ENCODE measurements at places on chromosomes 3 and 15.

DNA sequence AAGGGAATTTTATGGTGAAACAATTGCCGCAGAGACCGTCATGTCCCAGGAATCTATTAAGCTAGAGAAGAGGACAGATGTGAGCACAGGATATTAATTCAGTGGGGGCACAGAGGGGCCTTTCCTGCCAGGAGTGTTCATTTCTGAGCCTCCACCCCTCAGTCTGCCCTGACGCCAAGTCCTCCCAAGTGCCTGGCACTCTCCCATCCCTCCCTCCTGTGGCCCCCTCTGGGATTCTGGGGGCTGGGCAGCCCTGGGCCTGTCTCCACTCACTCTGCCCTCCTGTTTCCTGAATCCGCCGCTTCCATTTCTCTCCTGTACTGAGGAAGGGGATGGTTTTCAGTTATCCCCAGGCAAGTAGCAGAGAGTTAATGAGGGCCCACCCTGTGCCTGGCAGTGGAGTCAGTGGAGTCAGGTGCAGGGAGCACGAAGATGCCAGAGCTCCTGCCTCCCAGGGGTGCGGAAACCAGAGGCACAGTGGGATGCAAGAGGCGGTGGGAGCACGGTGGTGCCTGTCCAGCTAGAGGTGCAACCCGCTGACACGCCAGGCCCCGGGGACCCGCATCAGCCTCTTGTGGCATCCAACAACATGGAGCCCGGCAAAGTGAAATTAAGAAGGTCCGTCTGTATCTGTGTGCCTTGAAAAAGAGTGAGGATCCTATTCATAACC is 212.5 kb downstream of the XXYLT1 start:
- DNase-seq, result no peak

DNA sequence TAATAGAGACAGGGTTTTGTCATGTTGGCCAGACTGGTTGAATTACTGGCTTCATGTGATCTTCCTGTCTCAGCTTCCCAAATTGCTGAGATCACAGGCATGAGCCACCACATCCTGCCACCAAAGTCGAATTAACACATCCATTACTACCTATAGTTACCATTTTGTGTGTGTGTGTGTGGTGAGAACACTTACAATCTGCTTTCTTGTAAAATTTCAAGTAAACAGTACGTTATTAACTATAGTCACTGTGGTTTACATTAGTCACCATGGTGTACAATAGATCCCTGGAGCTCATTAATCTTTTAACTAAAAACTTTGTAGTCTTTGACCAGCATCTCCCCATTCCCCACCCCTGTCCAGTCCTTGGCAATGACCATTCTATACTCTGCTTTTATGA is 270.0 kb downstream of the NAALADL2 start:
- DNase-seq, result no peak

DNA sequence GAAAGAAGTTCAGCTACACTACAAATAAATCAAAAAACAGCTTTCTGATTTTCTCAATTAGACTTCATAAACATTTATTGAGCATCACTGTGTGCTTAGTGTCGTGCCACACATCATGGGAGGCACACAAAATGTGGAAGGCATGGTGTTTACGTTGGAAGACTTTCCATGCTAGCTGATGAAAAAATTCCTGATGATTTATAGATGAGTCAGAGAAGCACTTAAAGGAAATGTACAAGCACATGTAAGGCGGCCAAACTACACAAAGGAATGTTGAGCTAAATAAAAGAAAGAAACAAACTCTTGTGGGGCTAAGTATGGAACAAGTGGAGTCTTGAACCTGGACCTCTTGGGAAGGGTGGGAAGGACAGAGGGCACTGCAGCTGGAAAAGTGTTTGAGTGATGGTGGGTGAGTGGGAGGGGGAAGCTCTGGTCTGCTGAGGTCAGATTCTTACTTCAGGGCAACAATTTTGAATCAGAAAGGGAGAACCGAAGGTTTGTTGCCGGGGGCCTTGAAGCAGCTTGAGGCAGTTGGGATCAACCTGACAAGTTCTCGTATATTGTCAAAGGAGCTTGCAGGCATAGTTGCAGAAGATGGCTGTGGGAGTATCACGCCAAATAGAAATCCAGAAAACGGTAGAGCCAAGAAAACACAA is 66.9 kb downstream of the FOXB1 start:
- no peak for DNase-seq

DNA sequence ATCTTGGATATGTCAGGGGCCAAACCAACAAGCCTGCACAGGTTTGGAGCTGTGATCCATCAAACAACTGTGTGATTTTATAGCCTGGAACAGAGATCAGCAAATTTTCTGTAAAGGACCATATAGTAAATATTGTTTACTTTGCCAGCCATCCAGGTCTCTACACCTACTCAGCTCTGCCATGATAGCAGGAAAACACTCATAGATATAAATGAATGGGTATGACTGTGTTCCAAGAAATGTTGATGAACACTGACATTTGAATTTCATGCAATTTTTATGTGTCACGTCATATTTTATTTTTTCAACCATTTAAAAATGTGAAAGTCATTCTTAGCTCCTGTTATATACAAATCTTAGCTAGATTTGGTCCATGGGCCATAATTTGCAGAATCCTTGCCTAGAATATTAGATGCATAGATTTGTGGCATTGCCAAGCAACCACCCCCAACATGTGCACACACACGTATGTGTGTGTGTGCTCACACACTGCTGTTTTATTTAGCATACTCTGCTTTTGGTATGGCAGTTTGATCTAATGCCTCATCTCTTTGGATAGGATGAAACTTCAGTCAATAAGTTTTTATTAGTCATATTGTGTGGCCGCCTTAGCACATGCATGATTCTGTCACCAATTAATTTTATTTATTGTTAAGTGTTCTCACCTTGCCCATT is 6.4 kb downstream of the ATXN7 start:
- peak; percentile 20 for DNase-seq

GRCh38 chr3:11699083-11699427 is 55.3 kb upstream of the VGLL4 start:
- DNase-seq, result no peak

GRCh38 chr3:97975466-97975865 is 3.2 kb upstream of the RIOX2 start:
- no peak for DNase-seq

- no peak for DNase-seq
These were observed 58.2 kb upstream of the SCN5A start for GRCh38 chr3:38707730-38708129.

All from NCI-H69 (cell line).